Amniotic epithelial cell (primary cell): ENCODE measurements at places on chromosomes 1 and 21.

- DNase-seq = peak; percentile 35
Observed at GRCh38 chr1:171654201-171654941, 1.9 kb upstream of the MYOC start.

- DNase-seq = no peak
Observed at GRCh38 chr1:172863031-172863430, 187.7 kb downstream of the TNFSF18 start.

DNA sequence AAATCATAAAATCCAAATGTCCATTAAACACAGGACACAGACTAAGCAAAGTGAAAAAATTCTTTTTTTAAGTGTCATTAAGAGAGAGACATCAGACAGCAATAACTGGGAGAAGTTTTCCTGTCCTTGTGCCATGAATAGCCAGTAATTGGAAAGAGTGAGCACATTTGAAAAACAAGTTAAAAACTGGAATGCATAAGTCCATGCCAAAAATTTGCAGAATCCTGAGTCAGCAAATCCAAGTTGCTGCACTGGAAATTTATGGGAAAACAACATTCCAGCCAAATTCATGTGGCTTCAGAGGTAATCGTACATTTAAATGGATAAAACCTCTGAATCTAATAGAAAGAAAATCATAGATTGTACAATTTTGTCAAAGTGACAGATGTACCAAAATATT is 291.4 kb downstream of the LRRC40 start:
- DNase-seq = peak; percentile 81

DNA sequence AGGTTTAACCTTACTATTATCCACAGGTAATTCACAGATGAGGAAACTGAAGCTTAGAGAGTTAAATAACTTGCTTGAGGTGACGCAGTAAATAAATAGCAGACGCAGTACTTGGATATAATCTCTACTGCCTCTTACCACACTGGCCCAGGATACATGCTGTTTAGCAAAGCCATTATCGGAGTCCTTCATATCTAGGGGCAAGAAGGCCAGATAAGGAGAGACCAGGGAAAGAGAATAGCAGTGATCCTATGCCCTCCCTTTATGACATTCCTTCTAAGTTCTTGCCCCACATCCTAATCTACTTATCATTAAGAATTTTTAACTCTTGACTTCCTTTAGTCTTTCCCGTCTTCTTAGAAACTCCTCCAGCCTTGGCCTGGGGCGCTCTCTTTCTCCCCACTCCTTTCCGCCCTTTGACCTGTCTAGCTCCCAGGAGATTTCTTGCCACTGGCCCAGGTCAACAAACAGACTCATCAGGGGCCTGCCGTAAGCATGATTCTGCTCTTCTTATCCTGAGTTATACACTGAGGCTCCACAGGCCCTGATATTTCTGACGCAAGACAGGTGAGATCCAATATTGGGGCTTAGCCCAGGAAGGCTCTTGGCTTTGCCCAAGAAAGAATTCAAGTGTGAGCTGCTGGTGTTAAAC is 11.4 kb upstream of the SLAMF1 start:
- DNase-seq = peak; percentile 79

GRCh38 chr1:17966341-17966740 is 141.3 kb upstream of the IGSF21 start:
- DNase-seq = no peak

DNA sequence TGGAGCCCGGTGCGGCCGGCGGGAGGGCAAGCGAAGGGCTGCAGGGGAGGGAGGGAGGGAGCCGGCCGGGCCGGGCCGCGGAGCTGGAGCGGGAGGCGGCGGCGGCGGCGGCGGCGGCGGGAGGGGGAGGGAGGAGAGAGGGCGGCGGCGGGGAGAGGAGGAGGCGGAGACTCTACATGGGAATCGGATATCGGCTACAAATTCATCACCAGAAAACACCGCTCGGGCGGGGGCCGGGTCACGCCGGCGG is at the start of gene AKT3:
TSS of gene AKT3 (minus strand) at position 42 of the 250 bp plus-strand sequence. CDS start 7,073 bp downstream, outside the sequence.
- peak; percentile 67 for DNase-seq

DNA sequence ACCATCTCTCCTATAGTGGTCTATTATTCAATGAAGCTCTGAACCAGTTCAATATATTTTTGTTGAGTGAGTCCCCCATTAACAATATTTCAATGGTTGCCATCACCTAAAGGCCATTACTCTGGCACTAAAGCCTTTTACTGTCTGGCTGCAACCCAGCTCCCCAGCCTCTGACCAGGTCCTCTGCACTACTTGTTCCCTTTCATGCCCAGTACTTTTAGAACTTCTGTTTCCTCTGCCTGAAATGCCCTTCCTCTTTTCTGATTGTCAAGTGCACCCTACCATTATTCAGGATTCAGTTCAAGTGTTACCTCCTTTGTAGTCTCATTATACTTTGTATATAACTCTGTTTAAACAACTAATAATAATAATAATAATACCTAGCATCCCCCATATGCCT is 30.4 kb upstream of the ZFYVE9 start:
- DNase-seq = no peak

DNA sequence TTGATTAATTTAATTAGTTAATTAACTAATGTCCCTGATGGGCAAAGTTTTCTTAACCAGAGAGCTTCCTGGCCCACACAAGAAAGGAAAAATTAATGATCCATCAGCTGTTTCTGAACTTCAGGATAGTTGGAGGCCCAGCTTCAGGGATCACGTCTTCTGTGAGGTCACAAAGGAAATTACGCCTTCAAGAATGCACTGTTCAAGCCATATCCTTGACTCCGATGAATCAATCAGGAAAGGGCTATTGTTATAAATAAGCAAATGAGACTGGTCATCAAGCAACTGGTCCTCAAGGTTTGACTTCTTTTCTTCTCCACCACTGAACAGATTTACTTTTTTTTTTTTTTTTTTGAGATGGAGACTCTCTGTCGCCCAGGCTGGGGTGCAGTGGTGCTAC is 40.6 kb downstream of the TCP10L start:
- DNase-seq = no peak

GRCh38 chr21:15052459-15052763 is 12.4 kb downstream of the NRIP1 start:
- no peak for DNase-seq

GRCh38 chr1:20685099-20685662 is 24.0 kb upstream of the DDOST start:
- DNase-seq = no peak

- peak; percentile 43 for DNase-seq
Observed at GRCh38 chr1:168138134-168138533, 1.4 kb upstream of the GPR161 start.
